ENCODE measurements at places on chromosomes 7 and 10.

GRCh38 chr7:91243591-91244301, 20.5 kb upstream of the FZD1 start:
- DNase-seq = no peak

DNA sequence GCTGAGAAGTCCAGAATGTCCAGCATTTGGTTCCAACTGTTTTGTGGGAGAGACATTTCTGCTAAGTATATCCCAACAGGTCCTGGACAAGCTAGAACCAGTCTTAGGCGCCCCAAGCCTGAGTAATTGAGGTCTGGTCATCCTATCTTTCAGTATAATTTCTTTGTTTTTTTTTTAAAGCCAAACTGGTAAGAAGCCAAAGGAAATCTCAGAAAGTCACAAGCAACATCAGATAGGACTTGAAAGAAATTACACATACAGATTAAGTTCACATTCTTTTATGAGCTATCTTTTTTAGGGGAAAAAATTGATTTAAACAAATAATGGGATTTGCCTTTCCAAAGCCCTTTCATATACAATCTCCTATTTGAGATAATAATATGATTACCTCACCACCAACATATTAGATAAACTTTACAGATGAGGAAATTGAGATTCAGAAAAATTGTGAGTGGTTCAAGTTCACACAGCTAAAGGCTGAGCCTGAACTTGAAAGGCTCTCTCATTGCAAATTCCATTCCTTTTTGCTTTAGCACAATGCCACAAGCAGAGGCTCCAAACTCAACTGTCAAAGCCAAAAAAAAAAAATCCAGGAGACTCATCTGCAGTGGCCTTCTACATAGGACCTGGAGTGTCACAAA, 15.0 kb downstream of the PDLIM1 start:
- no peak for DNase-seq

DNA sequence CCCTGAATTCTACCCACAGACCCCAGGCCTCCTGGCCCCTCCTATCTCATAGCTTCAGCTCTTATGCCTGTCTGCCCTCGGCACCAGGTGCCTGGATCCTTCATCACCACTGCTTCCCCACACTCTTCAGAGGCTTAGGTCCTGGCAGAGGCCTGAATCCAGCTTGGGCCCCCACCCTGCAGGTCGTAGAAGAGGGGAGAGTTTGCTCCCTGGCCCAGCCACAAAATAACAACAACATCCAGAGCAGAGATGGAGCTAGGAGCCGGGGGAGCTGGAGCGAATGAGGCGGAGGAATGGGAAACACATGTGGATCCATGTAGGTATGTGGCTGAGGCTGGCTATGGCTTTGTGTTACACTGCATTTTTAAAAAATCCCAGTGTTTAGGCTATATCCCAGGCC, 7.8 kb upstream of the OPN4 start:
- DNase-seq = no peak

GRCh38 chr10:4541292-4541691, 284.7 kb upstream of the AKR1E2 start:
- DNase-seq = no peak

Measured in NCI-H2107 (cell line).